ENCODE measurements at places on chromosomes 12 and 14. TPM values are rescaled to one million over a fixed set of nuclear protein-coding genes. Genes with fewer than 3 reads are reported as not detected.

DNA sequence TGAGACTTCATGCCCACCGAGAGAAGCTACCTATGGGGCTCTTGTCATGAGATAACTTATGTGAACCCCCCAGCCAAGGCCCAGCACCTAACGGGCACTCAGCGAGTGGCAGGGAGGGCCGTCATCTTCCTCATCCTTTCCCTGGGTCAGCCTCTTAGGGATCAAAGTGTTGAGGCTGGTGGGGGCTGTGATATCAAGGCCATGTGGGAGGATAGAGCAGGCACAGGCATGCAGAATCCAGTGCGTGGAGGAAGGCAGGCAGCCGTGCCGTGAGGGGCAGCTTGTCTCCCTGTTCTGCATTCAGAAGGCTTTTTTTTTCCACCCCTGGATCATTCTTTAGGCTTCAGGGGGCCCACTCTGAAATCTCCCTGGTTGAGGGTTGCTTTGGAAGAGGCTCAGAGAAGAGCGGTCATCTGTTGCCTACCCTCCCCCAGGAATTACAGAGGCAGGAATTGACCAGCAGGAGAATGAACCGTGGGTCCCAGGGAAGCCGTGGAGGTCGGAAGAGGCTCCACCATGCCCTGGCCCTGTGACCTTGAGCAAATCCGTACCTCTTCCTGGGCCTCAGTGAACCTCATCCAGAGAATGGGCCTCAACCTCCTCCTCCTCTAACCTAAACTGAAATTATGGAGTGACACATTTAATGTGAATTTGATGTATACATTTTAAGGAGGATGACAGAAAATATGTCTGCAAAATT lies 62.8 kb downstream of the BEGAIN start:
- no peak for DNase-seq

DNA sequence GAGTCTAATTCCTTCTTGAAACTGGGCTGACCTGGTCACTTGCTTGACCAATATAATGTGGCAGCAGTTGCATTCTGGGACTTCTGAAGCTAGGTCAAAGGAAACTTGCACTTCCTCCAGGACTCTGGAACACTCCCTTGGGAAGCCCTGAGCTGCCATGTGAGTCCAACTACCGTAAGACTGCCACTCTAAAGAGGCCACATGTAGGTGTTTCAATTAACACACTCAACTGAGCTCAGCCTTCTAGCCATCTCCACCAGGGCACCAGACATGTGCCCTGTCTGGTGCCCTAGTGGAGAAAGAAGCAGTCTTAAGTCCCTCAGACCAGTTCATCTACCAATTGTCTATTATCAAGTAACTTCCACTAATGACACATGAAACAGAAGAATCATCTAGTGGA lies 6.1 kb upstream of the TEP1 start:
- DNase-seq: no peak

IL26 gene
- not detected for total RNA-seq

- no peak for DNase-seq
Measured at GRCh38 chr12:46404225-46404631, 31.7 kb upstream of the SLC38A2 start.

ANO4 gene
- not detected for total RNA-seq

KCNC2 gene
- total RNA-seq: not detected

DNA sequence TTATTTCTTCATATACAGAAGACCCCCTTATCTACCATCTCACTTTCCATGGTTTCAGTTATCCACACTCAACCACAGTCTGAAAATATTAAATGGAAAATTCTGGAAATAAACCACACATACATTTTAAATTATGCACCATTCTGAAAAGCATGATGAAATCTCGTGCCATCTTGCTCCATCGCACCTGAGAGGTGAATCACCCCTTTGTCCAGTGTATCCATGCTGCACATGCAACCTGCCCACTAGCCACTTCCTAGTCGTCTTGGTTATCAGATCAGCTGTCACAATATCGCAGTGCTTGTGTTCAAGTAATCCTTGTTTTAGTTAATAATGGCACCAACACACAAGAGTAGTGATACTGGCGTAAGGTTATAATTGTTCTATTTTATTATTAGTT lies 145.7 kb downstream of the C12orf42 start:
- no peak for DNase-seq

REP15 gene
- 4.4 TPM for total RNA-seq

NEK9 gene
- total RNA-seq: 92.0 TPM

MUCL1 gene
- total RNA-seq: not detected

GRCh38 chr12:53950437-53950773 lies 4.3 kb upstream of the HOXC12 start:
- DNase-seq: no peak

DNA sequence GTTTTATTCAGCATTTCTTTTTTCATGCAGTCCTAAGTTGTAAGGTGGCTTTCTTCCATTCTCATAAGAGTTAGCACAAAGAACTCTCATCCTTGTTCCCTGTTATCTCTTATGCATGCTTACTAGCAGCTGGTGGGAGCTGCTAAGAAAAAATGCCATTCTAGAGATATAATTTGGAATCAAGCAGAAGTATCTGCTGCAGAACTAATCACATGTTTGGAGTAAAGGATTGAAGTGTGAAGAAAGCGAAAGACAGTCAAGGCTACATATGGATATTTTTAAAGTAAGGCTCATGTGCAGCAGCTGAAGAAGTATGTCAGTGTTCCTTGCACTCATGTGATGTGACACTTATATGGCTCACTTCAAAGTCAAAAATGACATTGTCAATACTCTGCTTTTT lies 116.2 kb upstream of the PCED1B start:
- no peak for DNase-seq

GLIPR1L1 gene
- total RNA-seq: not detected

DNA sequence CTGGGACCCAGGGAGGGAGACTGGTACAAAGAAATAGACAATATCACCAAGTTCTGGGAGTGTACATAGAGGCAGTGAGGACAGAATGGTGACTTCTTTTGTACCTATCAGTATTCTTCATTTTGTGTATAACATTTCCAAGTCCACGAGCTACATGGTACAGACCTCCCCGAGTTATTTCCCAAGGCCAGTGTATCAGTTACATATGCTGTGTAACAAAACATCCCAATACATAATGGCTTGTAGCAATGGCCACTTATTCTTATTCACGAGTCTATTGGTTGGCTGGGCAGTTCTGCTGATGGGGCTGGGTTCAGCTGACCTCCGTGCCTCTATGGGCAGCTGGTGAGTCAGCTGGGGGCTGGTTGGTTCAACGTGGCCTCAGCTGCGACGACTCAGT lies 98.7 kb upstream of the RFLNA start:
- no peak for DNase-seq

- no peak for DNase-seq
Measured at GRCh38 chr14:32421781-32422180, 92.7 kb downstream of the AKAP6 start.

RNASE2 gene
- 4.9 TPM for total RNA-seq

RNASE3 gene
- total RNA-seq: 0.43 TPM

DNA sequence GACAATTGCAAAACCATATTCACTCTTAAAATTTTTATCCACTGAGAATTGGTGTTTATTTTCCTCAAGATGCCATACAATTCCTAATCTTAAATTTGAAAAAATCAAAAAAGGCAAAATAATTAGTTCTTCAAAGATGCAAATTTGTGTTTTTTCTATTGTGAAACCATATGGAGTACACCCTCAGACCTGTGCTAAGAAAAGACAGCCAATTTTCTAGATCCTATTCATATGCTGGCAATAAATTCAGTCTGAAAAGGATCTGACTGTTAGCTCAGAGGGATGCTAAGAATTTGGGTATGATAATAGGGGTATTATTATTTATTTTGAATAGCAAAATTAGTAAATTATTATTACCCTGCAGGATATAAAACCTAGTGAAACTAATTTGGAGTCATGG lies 476.9 kb upstream of the SYT1 start:
- no peak for DNase-seq

Measured in upper lobe of left lung (tissue), 6 donors.